Activated naive CD4-positive, alpha-beta T cell treated with anti-CD3 and anti-CD28 coated beads, Interleukin-2, amount 50 U/mL, for 16 hours (primary cell): ENCODE measurements at places on chromosomes 12 and 14.
A peak's percentile ranks its signal among the peaks of the same experiment; 100 is the strongest.

GRCh38 chr12:97075161-97075933, 168.3 kb downstream of the NEDD1 start:
- DNase-seq = no peak

DNA sequence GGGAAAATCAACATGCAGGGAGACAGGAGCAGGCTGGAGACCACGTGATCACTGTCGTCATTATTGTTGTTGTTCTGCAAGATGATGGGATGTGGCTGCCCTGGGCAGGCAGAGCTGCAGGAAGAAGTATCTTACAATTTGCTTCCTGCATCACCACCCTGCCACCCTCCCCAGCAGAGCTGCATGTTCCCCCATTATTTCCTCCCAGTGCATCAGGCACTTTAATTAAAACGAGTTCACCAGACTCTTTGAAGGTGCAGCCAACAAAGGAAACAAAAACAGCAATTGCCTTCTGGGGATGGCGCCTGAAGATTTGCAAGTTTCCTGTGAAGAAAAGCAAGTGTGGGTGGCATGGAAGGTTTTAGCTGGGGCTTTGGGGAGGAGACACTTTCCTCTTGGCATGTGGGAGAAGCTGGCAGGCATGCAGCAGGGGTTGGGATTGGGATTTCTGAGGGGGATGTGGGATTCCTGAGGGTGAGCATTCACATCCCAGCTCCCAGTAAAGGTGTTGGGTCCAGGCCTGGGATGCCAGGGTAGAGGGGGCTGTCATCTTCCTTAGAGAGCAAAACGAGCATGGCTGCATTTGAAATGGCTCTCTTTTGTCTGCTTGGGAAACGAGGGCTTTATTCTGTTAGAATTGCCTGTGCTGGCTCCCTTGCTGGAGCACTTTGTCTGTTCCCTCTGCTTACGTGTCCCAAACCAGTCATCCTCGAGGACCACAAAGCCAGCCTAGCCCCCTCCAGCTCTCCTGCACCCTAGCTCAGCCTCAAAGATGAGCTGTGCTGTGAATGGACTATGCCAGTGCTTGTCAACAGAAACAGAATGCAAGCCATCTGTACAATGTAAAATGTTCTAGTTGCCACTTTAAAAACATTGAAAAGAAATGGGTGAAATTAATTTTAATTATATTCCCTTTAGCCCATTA, 11.5 kb upstream of the C14orf132 start:
- no peak for DNase-seq

- no peak for DNase-seq
Measured at GRCh38 chr14:104830781-104831180, 29.9 kb downstream of the ZBTB42 start.

GRCh38 chr12:1053690-1054089, 62.7 kb downstream of the ERC1 start:
- DNase-seq = no peak

- DNase-seq = peak; percentile 33
Measured at GRCh38 chr14:50943943-50944646, at the start of gene PYGL. Gene PYGL (minus strand): TSS chr14:50944483. CDS start chr14:50944403, 80 bp downstream.

GRCh38 chr12:66240096-66240820, 51.2 kb downstream of the IRAK3 start:
- no peak for DNase-seq

DNA sequence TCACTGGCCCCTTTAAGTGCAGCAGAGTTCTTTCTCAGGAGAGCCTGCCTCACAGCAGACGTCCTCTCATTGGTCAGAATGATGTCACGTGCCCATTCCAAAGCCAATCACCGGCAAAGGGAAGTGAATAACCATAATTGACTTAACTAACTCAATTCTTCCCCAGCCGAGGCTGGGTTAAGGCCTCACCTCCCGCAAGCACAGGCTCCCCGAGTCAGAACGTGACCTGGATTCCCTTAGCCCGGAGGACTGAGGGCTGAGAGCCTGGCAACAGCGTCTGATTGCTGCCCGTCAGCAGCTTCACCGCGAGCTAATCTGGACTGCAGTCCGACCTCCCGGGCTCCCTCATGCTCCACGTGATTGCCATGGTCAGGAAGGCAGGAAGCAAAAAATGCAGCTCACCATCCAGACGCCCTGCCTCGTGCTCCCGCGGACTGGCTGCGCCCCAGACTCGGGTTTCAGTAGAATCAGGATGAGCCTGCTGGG, 92.1 kb upstream of the FZD10 start:
- no peak for DNase-seq

- DNase-seq = no peak
Measured at GRCh38 chr14:94605361-94605760, 6.8 kb upstream of the SERPINA3 start.

DNA sequence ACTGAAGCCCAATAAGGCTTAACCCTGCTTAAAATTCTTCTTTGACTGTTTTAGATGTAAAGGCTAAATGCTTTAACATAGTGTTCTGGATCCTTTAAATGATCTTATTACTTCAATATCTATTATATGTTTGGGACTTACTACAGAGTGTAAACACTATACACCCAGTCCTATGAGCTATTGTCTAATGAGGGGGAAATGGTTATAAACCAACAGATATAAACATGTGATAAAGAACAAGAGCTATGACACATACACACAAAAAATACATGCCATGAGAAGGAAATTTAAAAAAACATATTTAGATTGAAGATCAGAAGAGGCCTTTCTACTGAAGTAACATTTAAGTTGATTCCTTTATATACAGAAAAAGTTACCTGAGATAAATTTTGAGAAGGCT, 505.1 kb downstream of the FOXG1 start:
- DNase-seq = no peak

DNA sequence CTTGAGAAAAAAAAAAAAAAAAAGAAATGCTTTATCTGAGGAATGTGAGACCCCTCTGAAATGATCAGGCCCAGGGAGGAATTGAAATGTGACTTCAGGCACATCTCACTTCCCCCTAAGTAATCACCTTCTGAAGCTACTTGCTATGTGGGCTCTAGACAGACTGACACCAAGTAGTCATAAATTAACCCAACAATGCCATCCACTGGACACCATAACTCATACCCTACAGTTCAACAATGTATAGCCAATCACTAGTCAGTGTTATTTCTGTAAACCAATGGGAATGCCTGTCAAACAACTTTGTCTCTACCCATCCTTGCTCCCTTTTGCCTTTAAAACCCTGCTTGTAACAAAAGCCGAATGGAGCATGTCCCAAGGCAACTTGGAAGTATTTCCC, 182.7 kb upstream of the TMPO start:
- no peak for DNase-seq

DNA sequence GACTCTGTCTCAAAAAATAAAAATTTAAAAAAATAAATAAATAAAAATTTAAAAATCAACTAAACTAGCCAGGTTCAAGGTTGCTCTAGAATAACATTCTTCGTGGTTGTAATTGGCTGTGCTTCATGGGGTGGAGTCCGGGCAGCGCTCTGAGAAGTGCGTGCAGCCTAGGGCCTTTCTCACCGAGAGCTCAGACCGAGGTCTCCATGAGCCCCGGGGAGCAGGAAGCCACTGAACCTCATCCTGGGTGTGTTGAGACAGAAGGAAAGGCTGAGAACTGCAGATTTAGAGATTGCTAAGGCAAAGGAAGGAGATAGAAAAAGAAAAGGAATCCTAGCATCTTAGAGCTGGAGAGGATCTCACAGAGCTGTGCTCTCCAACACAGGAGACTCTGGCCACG, 14.7 kb downstream of the P2RX4 start:
- DNase-seq = no peak

DNA sequence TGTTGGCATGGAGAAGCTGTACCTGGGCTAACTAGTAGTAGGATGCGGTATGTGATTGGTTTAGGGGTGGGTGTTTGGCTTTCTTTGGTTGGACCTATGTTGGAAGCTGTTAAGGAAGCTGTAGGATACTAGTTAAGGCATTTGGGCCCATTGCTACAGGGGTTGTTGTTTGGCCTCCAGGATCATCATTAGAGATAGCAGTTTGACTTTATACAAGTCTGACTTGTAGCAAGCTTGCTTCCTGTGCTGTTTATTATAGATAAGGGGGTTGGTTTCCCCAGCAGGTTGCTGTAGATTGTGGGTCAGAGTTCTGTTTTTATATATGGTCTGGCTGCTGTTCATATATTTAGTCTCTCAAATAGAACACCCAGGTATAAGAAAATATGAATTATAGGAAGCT, 1.4 kb upstream of the PRIM1 start:
- DNase-seq = no peak

DNA sequence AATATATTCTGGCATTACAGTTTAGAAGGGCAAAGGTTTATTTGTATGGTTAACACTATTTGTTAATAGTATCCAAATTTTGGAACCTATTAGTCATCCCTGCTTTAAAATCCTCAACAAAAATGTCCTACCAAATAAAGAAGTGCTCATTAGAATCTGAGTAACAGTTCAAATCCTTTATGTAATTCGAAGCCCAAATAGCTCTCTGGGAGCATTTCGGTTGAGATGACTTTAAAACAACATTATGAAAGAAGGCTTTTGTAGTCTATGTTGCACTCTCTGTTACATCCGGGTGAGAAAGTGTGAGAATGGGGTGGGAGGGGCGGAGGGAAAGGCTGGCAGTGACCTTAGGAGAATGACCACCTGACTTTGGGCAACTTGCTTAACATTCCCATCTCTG, 59.7 kb downstream of the SLC38A1 start:
- DNase-seq = no peak

DNA sequence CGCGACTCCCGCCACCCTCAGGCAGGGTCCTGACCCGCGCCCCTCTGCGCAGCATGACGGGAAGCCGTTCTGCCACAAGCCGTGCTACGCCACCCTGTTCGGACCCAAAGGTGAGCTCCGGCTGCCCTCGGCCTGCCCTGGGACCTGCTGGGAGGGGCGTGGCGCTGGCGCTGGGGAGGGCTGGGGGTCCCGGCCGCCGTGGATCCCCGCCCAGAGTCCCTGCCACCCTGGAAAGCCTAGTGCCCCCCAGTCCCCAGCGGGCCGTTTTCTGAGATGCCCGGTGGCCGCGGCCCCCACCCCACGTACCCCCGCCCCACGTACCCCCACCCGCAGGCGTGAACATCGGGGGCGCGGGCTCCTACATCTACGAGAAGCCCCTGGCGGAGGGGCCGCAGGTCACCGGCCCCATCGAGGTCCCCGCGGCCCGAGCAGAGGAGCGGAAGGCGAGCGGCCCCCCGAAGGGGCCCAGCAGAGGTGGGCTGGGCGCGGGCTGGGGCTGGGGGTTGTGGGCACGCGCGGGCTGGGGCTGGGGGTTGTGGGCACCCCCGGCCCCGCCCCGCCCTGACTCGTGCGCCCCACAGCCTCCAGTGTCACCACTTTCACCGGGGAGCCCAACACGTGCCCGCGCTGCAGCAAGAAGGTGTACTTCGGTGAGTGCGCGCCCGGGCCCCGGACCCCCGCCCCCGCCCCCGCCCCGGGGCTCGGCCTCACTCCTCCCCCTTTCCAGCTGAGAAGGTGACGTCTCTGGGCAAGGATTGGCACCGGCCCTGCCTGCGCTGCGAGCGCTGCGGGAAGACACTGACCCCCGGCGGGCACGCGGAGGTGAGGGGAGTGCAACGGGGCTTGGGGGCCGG, 4.0 kb downstream of the CRIP2 start:
- no peak for DNase-seq

GRCh38 chr12:25352083-25352918, 101.6 kb upstream of the KRAS start:
- no peak for DNase-seq

DNA sequence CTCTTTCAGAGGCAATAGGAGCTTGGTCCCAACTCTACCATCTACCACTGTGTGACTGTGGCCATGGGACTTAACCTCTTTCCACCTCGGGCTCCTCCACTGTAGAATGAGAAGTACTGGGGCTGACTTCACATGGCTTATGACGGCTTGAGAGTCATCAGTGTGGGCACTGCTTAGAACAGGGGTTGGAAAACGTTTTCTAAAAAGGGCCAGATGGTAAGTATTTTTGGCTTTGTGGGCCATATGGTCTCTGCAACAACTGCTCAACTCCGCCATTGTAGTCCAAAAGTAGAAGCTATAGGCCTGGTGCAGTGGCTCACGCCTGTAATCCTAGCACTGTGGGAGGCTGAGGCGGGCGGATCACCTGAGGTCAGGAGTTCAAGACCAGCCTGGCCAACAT, 69.2 kb upstream of the LTA4H start:
- DNase-seq = no peak

DNA sequence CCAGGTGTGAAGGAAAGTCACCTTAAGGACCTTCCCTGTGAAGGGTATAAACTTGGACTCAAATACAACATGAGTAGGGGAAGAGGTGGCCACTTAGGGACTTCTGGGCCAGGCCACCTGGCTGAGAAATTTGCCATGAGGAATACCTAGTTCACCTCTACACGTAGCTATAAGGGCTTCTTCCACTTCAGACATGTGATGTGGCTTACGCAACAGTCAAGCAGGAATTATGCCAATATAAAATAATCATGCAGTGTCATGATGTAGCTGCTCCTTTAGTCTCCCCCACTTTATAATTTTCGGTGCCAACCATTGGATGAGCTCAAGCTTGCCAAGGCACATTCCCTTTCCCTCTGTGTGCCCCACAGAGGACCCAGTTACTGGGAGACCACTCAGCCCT, 166.6 kb upstream of the BCL2L14 start:
- no peak for DNase-seq

GRCh38 chr12:47307680-47308399, 228.1 kb upstream of the AMIGO2 start:
- peak; percentile 48 for DNase-seq

DNA sequence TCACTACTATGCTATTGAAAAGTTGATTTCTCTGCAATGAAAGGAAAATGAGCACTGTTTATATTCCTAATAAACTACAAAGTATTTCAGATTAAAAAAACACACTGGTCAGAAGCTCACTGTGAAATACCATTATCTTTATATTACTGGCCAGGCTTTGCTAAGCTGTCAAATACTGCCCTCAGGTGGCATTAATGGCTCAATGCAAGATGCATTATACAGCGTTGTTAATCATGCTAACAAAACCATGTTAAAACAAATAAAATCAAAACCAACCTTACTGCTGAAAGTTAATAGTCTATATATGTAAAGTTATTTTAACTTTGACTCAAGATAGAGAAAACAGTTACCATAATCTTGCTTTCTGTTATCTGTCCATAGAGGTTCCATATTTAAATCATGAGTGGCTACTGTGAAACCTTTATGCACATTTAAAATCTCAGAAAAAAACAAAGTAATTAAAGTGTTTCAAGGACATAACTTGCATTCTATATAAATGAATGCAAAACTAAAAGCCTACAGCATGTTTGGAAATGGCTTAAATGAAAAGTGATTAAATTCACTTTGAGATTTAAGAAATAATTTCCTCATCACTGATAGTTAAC, 121.7 kb downstream of the RALGAPA1 start:
- peak; percentile 12 for DNase-seq

DNA sequence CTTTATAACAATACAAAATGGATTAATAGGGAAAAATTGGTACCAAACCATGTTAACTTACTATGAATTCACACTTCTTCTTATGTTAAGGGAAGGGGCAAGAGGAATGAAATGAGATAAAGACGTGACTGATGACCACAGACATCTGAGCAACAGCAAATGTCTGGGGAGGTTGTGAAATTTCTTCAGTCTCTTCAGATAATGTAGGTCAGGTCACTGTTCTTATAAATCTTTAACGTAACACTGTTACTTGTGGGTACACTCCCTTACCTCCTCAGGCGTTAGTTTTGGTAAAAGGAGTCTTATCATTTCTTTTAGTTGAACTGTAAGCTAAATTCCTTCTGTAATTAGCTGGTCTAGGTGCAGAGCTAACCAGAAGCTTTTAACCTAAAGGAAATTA, 405.0 kb upstream of the LRFN5 start:
- DNase-seq = no peak
